Anterior cingulate cortex (tissue), 58 donors: ENCODE measurements at places on chromosomes 5 and 9.
A peak's percentile ranks its signal among the peaks of the same experiment; 100 is the strongest.

DNA sequence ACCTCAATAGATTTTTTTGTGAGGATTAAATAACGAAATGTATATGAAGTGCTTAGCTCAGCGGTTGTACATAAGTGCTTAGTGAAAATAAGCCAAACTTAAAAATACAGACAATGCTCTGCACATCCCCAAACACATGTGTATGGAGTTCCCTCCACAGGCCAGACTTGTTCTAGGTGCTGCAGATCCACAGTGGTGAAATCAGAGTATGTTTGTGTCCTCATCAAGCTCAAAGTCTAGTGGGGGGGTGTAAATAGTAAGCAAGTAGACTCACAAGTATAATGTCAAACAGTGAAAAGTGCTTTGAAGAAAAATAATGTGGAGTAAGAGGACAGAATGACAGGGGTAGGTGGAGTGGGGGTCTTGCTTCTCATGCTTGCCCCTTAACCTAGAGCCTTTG lies 157.4 kb upstream of the SPRY4 start:
- no peak for DNase-seq

DNA sequence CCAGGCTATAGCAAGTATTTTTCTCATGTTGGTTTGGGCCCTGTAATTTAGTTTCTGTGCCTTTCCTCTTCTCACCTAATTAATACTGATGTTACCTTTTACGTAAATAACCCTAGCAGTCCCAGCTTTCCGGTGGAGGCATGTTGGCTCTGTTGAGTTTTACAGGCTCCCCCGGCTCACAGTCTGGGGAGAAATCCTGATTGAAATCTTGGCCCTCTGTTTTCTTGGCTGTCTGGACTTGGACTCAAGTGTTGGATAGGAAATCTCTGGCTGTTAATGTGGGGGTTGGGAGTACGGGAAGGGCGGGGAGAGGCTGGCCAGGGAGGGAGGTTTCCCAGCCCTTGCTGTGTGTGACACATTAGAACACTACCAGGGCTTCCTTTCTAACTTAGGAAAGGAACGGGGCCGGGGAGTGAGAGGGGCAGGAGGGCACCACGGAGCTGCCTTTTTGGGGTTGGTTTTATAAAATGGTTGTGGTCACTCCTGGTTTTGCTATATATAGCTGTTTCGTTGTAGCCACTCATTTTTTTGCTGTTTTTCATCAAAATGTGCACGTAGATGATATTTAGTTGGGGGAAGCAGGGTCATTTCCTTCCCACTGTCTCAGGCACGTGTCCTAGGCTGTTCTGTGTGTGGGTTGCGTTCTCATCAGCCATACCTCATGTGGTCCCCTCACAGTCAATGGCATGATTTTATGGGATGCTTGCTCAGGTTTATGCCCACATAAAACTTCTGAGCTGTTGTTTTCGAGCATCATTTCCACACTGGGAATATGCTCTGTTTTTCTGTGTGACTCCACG lies 11.0 kb downstream of the TRIO start:
- DNase-seq = no peak

GRCh38 chr5:59866661-59867060 lies 26.9 kb downstream of the PDE4D start:
- DNase-seq = no peak

DNA sequence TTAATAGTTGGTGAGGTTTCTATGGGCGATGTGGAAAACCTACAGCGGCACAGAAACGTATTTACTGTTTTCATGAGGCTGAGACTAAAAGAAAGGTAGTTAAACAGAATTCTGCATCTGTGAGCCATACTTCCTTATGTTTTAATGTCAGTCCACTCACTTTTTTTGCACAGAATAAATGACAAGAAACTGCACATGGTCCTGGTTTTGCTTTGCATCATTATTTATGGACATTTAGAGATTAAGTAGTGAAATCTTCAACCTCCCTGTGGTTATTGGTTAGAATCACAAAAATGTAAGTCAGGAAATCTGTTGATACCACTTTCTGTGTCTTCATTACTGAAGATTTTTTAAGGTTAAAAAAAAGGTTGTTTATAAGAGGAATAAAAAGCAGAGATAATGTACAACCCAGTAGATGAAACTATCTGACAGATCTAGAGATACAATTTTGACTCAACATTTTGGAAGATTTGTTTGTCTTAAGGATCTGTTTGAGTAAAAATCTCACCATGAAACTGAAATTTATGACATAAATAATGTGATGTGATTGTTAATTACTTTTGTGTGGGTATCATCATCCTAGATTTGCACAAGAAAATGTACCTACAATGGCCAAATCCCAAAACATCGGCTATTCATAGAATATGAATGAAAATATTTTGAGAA lies 2.4 kb downstream of the PRR16 start:
- DNase-seq = no peak

- no peak for DNase-seq
Measured at GRCh38 chr5:153456354-153456753, 34.1 kb upstream of the GRIA1 start.

- no peak for DNase-seq
Measured at GRCh38 chr9:103803245-103803644, 290.9 kb upstream of the SMC2 start.

DNA sequence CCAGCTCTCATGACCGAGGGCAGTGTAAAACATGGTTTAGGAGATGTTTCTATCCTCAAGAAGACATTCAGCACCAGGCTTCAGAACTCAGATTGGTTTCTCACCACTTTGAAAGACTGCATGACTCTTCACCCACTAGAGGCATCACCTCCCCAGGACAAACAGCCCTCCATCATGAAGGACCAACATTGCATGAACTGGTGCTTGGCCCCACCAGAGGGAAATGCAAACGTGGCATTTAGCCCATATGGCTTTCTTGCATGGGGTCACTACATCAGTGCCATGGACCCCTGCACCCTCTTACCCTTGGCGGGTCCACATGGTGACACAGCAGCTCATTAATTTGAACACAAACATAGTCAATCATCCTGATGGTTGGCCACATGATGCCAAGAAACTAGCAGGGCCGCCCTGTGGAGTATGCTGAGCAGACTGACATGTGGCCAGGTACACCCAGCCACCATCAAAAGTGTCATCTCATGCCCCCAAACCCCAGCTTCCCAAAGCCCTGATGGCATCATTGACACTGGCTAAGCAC lies 129.5 kb upstream of the FSTL4 start:
- no peak for DNase-seq

- no peak for DNase-seq
Measured at GRCh38 chr5:74374656-74375055, 265.9 kb downstream of the ENC1 start.

GRCh38 chr5:168472329-168472728 lies 13.9 kb upstream of the RARS1 start:
- DNase-seq = no peak

DNA sequence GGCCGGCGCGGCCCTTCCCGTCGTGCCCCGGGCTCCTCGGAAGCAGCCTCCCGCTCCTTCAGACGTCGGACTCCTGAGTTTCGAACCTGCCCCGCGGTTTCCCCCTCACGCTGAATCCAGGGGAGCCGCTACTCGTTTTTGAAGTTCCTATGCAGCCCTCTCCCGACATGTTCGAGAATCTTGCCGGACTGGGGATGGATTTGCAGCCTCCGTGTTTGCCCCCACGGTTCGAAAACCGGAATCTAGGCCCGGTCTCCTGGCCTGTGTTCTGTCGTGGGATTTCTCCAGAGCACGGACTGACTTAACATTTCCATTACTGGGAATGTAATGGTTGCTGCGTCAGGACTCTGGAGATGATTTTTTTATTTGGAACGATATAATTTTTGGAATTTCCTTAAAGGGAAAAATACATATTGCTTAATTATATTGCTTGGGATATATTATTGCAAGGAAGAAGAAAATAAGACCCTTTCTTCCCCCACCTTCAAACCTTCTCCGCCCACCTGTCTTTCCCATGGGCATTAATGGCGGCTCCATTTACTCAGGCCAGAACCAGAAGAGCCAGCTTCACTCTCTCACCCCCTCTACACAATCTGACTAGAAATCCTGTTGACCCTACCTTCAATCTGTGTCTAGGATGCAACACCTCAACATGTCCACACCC lies 8.5 kb upstream of the MGAT1 start:
- DNase-seq = no peak

GRCh38 chr5:36915653-36916052 lies 39.1 kb downstream of the NIPBL start:
- no peak for DNase-seq

- no peak for DNase-seq
Measured at GRCh38 chr9:89637787-89638186, 33.0 kb downstream of the GADD45G start.

DNA sequence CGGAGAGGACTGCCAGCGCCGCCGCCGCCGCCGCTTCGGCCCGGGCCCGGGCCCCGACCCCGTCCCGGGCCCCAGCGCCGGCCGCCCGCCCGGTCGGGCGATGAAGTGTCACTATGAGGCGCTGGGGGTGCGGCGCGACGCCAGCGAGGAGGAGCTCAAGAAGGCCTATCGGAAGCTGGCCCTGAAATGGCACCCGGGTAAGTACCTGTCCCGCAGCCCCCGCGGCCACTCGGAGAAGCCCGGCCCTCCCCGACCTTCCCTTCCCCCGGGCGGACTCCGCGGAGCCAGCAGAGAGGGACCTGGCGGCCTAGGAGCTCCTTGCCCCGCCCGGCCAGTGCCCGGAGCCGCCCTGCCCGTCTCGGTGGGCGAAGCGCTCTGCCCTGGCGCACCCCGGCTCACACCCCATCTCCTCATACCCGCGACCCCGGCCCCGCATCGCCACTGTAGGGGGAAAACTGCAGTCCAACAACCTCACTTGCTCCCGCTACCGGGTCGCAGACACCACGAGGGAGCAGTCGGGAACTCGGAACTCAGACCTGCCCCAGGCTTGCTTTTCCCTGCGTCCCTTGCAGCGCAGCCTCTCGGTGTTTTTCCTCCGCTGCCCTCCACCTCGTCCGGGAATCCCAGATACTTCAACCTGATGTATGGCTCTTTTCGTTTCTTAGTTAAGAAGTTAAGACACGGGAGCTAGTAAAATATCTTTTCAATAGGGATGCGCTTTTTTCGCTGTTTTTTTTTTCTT lies 532 bp downstream of the DNAJC21 start:
- peak; percentile 77 for DNase-seq

DNA sequence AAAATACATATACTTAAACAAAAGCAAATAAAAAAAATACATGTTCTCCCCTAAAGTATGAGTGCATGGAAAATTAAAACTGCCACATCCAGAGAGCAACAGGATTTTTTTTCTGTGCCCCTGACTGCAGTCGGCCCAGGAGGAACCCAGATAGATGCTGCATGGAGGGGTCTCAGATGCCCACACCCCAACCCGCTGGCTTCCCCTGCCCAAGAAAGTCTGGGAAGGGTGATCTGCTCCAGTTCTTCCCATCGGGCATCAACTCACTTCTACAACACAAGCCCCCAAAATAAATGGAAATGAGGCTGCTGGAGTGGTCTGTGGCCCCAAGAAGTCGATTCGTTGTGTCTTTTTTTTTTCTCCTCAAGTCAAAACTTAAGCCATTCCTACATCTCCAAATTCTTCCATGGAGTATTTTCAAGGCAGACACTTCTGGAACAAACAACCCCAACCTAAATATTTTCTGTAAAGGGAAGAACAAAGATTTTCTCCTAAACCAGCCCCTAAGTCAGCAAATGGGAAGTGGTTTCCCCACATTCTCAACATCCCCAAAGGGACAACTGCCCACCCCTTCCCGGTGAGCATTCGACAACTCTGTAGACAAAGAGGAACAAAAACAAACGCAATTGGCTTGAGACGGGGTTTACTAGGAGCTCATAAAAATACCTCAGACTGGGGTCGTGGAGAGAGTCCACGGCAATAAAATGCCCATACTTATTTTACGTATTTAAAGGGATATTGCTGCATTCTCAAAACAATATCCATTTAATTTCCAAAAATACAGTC lies 46.7 kb downstream of the ROR2 start:
- no peak for DNase-seq

DNA sequence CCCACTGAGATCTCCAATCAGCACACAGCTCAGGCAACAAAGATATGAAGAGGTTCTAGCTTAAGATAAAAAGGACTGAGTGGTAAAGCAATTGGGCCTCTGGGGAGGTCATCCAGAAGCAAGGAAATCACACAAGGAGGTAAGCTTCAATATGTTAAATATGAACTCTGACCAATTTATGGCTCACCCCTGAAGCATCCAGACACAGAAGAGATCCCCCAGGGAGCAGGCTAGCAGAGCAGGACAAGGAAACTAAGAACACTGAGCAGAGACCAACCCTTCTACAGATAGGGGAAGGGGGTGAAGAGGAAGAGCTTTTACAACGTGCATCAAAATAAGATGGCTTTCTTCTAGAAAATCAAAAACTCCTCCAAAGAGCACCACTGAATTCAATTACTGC lies 616.2 kb downstream of the DNAH5 start:
- no peak for DNase-seq

DNA sequence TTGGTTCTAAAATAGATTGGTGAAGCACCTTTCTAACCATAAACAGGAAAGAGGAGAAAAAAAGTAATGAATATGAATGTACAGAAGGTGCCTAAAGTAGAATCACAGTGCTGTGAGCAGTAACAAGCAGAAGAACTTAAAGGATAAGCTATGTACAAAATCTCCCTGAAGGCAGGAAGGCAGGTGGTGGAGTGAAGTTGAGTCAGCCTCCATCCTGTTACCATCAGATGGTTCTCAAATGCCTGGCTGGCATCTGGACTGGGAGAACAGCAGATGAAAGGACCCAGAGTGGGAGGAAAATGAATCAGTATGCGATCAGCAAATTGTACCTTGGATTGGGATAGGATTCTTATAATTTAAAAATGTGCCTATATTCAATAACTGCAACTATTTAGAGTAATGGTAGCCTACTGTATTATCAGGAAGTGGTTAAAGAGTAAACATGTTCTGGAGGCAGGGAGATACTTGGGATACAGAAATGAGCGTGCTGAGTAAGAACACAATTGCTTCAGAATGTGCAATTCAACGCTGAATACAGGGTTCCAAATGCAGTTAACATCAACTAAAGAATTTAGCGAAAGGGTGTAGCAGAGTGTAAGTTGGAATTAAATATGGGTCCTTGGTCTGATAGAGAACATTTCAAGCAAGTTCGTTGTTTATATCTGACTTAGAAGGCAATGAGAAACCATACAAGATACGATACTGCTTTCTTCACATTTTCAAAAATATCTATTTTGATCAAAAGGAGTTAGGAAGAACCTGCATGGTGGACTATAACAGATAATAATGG lies 21.1 kb upstream of the FER start:
- DNase-seq = peak; percentile 9

DNA sequence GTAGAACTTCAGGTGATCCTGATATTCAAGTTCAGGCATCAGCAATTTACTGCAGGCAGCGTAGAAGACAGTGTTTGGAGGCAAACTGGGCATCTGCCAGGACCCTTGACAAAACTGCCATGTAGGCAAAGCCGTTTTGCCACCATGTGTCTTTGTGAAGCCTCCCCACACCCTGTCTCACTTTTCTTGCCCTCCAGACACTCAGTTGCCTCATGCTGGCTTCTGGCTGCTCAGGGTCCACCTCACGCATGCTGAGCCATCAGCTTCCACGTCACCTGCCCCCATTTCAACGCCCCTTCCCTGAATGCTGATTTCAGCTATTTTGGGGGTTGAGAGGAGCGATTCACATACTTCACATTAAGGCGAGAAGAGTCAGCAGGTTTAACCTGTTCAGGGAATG lies 165.2 kb upstream of the KLF9 start:
- DNase-seq = no peak

GRCh38 chr9:116409129-116409528 lies 255.5 kb downstream of the PAPPA start:
- DNase-seq = no peak
